ENCODE measurements at places on chromosomes 13 and 19.
A peak's percentile ranks its signal among the peaks of the same experiment; 100 is the strongest.

DNA sequence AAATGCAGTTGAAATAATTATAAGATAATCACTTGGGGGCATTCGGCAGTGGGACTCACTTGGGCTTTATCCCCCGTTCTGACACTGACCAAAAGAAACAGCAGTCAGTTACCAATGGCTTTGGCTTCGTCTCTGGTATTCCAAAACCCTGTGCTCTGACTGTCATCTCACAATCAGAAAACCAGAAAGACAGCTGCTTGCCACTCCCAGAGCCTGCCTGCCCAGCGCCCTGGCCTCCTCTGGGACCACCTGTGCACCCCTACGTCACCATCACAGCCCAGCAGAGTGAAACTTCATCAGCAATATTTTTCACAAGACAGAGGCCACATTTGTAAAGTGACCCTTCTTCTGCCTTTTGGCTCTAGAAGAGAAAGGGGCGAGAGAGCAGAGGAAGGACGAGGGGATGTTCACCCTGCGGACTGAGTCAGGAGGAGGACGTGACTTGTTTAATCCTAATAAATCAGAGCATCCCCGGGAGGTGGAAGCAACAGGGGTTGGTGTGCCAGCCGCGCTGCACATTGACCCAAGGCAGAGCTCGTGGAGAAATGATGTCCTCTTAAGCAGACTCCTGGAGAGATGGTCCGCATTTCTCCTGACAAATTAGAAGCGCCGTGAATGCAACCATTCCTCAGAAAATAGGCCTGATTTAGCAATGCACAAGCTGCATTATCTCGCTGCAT lies 397.8 kb upstream of the ZNF507 start:
- DNase-seq, result no peak

DNA sequence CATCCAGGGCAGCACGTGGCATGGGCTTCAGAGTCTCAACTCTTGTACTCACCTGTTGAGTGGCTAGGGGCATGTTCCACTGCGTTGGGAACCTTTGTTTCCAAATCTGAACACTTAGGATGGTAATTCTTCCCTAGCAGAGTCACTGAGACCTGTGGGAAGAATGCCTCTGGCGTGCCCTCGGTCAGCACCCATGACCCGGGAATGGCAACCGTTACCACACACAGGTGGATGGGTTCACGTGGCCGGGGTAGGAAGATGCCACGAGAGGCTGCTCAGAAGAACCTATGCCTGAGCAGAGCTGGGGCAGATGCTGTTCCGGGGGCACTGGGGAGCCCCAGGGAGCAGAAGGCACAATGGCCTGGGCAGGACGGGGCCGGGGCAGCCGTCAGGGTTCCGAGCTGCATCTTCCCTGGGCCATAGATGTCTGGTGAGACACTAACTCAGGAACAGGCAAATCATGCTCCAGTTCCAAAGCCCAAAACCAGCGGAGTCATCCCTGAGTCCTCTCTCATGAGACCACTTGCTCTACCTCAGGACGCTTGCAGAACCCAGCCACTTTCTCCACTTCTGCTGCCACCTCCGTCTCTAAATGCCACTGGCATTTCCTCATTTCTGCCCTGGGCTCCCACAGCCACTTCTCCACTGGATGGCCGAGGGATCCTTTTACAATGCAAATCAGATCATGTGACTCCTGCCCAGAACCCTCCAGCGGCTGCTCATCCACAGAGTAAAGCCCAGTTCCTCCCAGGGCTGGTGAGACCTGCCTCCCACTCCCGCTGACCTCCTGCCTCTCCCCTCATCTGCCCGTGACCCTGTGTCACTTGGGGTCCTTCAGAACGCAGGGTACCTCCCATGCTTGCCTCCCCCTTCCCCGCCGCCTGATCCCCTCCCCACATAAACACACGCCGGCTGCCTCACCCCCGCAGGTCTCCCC lies 36.7 kb downstream of the FAM124A start:
- DNase-seq, result no peak

GRCh38 chr13:57045826-57046546 lies 94.7 kb upstream of the PRR20A start:
- DNase-seq, result no peak

- DNase-seq, result peak; percentile 91
Observed at GRCh38 chr13:45417790-45418534, at the start of gene SLC25A30. TSS of gene SLC25A30 (minus strand) at chr13:45418373. CDS start at chr13:45411425, 6,948 bp downstream.

DNA sequence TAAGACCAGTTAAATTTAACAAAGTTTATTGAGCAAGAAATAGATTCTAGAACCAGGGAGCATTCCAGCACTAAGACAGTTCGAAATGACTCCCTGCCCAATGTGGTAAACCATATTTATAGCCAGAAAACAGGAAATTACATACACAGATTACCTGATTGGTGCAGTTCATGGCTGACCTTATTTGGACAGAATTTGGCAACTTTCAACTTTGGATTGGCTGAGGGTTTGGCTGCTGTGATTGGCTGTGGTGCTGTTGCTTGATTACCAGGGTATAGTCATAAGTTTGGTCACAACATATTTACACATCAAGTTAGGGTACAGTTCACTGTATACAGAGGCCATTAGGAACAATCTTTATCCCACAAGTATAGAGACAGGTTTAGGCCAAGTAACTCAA lies 984.8 kb upstream of the MIR17HG start:
- DNase-seq, result no peak

DNA sequence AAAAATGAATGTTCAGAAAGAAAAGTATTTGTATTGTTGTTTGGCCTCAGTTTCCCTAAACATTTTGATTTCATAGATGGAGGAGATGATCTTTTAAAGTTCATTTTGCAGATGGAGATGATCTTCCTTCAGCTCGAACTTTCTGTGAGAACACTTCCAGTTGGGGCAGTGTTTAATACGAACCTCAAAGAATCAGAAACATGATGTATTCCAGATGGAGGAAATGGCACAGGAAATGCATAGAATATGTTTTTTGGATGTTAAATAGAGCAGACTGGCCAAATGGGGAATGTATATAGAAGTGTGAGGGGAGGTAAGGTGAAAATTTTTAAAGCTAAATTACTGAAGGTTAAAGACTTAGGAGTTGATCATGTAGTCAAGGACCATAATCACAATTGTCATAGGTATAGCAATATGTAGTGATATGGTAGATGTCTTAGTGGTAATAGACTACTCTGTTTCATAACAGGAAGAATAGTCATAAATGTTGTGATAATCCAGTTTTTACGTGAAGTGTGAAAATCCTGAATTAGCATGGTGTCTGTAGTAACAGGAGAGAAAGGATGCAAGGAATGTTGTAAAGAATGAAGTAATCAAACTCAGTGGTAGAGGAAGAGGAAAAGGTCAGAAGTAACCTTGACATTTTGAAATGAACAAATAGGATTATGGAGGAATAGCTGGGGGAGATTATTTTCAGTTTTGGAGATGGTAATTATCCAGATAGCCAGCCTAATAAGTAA lies 5.1 kb downstream of the RAP2A start:
- DNase-seq, result no peak

- DNase-seq, result no peak
Observed at GRCh38 chr13:44769686-44770085, 193.6 kb upstream of the TSC22D1 start.

DNA sequence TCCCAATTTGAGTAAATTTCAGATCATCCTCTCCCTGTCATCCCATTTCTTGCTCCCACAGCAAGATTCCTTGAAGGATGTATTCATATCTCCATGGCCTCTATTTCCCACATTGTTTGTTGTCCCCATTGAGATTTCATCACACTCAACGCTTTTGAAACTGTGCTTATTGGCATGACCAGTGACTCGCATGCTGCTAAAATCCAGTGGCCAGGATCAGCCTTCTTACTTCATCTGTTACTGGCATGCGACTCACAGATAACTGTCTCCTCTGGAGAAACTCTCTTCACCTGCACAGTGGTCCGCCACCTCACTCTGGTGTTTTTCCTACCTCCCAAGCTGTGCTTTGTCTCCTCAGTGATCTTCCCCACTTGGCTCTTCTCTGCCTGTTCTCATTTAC lies 95.8 kb downstream of the WASF3 start:
- DNase-seq, result no peak

GRCh38 chr19:14554382-14554812 lies 17.5 kb downstream of the NDUFB7 start:
- no peak for DNase-seq

DNA sequence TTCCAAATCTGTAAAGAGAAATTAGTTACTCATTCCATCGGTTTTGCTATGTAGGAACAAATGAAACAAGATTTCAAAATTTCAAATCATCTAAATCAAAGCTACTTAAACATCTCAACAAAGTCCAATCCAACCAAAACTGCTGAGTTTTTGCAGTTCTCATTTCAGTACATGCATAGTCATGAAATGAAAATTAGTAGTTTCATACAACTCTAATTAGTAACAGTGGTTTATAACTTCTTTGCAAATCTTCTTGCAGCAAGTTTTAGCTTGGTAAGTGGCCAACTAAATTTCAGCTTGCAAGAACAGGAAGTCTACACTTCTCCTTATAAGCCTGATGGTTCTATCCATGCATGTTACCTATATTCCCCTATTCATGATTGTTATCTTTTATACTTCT lies 75.6 kb downstream of the SPRY2 start:
- DNase-seq, result no peak

DNA sequence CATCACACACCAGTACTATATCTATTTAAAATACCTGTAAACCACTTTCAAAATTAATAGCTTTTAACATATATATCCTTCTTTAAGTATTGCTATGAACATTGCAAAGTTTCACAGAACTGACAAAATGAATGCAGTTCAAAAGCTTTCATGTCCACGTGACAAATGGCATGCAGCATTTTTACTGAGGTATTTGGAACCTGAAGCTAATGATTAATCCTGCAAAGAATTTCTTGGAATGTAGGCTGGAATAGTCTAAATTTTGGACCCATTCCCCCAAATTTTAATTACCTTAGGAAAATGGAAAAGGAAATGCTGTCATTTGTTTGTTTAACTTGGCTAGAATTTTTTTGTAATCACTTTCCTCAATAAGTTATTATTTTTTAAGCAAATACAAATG lies 423.8 kb upstream of the GPC6 start:
- DNase-seq, result no peak

DNA sequence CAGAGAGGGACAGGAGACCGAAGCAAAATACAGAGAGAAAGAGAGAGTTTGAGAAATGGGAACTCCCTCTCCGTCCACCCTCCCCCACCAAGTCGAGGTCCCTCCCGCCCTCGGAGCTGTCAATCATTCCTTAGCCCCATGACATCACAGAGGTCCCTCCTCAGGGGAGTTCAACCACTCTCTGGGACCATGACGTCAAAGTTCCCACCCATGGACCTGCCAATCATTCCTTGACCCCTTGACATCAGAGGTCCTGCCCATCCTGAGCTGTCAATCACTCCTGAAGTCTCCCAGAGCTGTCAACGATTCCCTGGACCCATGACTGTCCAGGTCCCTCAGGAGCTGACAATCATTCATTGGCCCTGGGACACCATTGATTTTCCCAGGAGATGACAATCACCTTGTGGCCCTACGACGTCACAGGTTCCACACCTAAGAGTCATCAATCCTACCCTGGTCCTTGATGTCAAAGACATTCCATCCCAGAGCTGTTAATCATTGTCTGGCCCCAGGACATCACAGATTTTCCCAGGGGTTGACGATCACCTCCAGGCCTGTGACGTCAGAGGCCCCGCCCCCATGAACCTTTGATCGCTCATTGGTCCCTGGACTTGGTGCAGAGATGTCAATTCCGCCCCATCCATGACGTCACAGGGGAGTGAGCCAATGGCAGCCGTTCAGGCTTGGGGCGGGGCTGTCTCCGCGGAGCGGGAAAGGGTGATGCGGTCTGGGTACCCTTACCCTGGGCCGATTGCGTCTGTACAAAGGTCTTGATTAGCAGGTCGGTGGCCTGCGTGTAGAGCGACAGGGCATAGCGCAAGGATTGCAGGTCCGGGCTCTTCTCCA lies 61.7 kb downstream of the COLGALT1 start:
- DNase-seq, result no peak

- no peak for DNase-seq
Observed at GRCh38 chr13:71605744-71606143, 261.3 kb downstream of the DACH1 start.

GRCh38 chr19:17873786-17874757 lies 2.3 kb downstream of the SLC5A5 start:
- peak; percentile 65 for DNase-seq

DNA sequence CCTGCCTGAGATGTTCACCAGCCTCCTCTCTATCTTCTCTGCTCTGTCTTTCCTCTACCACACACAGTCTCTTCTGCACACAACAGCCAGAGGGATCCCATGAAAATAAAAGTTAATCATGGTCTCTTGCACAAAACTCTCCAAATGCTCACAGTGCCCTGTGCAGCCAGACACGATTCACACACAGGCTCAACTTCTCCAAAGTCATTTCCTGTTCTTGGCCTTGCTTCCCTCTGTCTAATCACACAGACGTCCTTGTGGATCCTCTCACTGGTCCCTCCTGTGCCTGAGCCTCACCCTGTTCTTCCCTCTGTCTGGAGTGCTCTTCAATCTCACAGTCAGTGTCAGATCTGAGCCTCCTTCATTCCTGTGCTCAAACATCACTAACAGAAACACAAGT lies 7.8 kb downstream of the SIGLEC12 start:
- DNase-seq, result no peak

- peak; percentile 60 for DNase-seq
Observed at GRCh38 chr19:54464630-54465425, 1.2 kb upstream of the LENG9 start.

- DNase-seq, result no peak
Observed at GRCh38 chr19:17706750-17707181, 12.5 kb upstream of the MAP1S start.

DNA sequence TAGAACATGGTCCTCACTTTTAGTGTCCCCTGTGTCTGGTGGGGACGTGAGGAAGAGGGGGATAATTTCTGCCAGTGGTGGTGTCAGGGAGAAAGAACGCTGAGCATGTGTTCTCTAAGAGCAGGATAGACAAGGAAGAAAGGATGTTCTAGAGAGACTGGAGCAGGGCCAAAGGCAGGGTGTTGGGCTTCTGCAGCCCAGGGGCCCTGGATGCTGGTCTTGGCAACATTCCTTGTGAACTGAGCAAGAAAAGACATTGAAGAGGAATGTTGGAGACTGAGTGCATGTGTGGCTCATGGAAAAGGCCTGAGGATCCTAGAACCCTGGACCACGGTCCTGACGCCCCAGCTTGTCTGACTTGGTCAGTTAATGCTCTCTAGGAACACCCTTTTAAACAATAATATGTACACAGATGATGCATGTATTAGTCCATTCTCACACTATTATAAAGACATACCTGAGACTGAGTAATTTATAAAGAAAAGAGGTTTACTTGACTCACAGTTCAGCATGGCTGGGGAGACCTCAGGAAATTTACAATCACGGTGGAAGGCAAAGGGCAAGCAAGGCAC lies 33.6 kb upstream of the SLC10A2 start:
- DNase-seq, result no peak

- no peak for DNase-seq
Observed at GRCh38 chr13:80866921-80867320, 526.0 kb upstream of the SPRY2 start.

GRCh38 chr19:11355160-11356073 lies at the start of gene PLPPR2:
TSS of gene PLPPR2 (plus strand) at chr19:11355432. CDS start at chr19:11357674, 2,242 bp downstream.
- peak; percentile 82 for DNase-seq

GRCh38 chr13:57612568-57612967 lies 19.0 kb upstream of the PCDH17 start:
- DNase-seq, result no peak

GRCh38 chr13:18232298-18232993 lies 949.2 kb downstream of the TUBA3C start:
- DNase-seq, result no peak

GRCh38 chr19:37594982-37595382 lies 306 bp downstream of the ZNF540 start:
- peak; percentile 39 for DNase-seq

GRCh38 chr19:47663911-47664771 lies 49.1 kb upstream of the EHD2 start:
- no peak for DNase-seq

Data from stimulated activated CD4-positive, alpha-beta T cell treated with anti-CD3 and anti-CD28 coated beads, Interleukin-4, amount 100 ng/mL, for 4 hours (primary cell).